ENCODE measurements at places on chromosomes 7 and 10.

- DNase-seq = no peak
Measured at GRCh38 chr10:65847436-65848230, 1078.2 kb upstream of the LRRTM3 start.

DNA sequence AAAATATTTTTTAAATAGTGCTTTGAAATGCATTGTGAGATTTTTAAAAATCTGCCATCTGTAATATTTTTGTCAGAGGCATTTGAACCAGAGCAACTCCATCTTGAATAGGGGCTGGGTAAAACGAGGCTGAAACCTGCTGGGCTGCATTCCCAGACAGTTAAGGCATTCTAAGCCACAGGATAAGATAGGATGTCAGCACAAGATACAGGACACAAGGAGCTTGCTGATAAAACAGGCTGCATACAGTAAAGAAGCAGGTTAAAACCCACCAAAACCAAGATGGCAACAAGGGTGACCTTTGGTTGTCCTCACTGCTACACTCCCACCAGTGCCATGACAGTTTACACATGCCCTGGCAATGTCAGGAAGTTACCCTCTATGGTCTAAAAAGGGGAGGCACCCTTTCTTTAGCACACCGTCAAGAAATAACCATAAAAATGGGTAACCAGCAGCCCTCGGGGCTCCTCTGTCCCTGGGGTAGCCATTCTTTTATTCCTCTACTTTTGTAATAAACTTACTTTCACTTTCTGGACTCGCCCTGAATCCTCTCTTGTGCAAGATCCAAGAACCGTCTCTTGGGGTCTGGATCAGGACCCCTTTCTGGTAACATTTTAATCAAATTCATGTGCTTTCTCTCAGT, 273.7 kb downstream of the SEMA3D start:
- DNase-seq = no peak

- peak; percentile 20 for DNase-seq
Measured at GRCh38 chr7:24477398-24478136, 95.7 kb upstream of the PALS2 start.

GRCh38 chr10:20962165-20962564, 65.1 kb upstream of the NEBL start:
- DNase-seq = no peak

- DNase-seq = no peak
Measured at GRCh38 chr10:73497623-73498022, 1.8 kb upstream of the PPP3CB start.

GRCh38 chr10:83075815-83076355, 1063.4 kb upstream of the GHITM start:
- no peak for DNase-seq

- no peak for DNase-seq
Measured at GRCh38 chr10:14322526-14323188, 8.1 kb downstream of the FRMD4A start.

DNA sequence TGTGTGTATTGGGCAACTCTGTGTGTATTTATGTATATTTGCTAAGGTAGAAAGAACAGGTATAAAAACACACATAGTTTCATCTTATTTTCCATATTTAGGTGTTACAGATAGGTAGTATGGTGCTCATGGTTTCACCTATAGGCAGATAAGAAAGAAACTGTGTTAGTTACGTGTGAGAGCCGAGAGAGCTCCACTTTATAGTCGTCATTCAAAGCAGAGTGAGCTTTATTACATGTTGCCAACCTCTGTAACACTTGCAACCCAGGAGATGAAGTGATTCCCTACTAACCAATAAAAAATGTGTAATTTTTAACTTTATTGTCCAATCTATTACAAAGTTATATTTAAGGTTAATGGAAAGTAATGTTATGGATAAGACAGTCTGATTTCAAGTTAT, 121.3 kb downstream of the AGMO start:
- no peak for DNase-seq

DNA sequence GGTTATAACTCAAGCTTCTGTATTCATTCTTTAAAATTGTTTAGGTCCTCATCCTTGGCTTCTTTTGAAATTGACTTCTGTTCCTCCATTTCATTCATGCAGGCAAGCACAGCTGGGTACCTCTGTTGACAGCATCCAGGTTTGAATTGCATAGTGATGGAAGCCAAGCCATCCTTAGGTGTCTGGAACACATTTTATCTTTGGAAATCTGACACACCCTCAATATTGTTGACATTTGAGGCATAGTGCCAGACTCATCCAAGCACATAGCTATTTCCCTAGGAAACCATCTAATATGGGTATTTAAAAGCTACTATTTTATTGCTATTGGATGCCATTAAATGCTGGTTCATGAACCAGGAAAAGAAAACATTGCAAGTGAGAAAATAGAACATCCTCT, 142.1 kb upstream of the PTPRZ1 start:
- no peak for DNase-seq

DNA sequence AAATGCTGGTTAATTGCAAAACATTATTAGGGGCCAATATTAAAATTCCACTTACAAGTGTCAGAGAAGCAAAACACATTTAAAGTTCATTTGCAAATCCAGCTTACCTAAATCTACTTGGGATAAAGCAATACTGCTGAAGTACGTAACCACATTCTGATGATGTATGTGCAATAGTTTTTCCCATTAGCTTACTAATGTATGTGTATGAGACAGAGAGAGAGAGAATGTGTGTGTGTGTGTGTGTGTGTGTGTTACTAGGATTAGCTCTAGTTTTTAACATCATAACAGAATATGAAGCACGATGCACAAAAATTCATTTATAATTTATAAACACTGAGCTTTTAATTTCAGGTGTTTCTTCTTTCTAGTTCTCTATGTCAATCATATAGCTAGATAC, 1074.2 kb upstream of the C7orf33 start:
- DNase-seq = no peak

DNA sequence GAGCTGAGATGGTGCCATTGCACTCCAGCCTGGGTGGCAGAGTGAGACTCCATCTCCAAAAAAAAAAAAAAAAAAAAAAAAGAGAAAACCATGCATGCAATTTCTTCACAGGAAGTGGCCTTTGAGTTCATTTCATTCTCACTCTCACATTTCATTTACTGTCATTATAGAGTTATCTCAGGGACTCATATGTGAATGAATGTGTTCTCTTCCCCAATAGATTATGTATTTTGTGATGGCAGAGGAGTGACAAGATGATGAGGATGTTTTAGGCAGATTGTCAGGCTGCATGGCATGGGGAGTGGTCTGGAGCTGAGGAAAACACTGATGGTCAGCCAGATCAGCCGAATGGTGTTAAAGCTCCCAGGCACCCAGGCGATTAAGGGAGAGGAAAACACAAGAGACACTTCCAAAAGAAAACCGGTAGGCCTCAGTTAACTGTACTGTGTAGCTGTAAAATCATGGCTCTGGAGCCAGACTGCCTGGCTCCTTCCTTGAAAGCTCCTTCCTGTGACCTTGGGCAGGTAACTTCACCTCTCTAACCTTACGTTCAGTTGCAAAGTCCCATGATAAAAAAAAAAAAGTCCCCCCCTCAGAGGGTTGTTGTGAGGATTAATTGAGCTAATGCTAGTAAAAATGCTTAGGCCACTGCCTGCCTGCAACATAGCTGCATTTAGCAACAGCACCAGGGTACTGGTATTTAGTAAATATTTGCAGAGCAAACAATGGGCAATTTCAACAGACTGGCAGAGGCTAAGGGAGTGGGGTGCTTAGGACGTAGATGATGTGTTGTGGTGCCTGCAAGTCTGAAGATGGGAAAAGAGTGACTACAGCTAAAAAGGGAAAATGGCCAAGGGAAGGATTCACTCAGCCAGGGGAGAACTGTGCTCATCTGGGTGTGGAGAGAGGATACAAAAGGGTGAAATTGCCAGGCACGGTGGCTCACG, 6.9 kb downstream of the FRAT2 start:
- no peak for DNase-seq

DNA sequence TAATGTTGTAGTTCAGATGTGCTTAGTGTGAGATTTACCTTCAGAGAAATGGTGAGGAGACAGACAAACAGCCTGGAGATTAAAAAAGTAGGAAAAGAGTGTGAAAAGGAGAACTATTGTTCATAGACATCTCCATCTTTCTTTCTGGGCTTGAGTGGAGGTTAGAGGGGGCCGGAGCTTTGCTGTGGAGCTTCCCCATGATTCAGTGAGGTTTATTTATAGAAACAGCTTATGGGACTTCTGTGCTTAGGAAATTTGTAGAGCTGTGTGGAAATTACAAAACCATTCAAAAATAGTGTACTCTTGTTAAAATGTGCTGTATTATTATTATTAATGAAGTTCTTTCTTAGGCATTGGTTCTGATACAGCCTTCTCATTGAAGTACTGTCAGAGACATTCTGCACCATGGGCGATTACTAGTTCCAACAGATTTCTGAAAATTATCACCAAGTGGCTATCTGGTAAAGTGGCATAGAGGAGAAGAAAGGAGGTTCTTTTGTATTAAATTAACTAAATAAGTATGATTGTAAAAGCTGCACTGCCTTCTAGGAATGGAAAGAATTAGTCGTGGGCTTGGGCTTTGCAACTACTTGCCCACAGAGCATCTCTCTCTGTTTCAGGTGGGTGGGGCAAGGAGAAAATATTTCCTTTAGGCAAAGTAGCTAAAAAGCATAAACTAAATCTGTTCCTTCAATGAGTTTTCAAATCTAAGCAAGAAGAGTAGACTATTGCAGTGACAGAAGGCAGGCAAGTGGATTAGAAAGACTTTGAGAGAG, 8.7 kb upstream of the TCAF1 start:
- no peak for DNase-seq

- DNase-seq = no peak
Measured at GRCh38 chr10:18666810-18667209, 7.6 kb downstream of the ARL5B start.

DNA sequence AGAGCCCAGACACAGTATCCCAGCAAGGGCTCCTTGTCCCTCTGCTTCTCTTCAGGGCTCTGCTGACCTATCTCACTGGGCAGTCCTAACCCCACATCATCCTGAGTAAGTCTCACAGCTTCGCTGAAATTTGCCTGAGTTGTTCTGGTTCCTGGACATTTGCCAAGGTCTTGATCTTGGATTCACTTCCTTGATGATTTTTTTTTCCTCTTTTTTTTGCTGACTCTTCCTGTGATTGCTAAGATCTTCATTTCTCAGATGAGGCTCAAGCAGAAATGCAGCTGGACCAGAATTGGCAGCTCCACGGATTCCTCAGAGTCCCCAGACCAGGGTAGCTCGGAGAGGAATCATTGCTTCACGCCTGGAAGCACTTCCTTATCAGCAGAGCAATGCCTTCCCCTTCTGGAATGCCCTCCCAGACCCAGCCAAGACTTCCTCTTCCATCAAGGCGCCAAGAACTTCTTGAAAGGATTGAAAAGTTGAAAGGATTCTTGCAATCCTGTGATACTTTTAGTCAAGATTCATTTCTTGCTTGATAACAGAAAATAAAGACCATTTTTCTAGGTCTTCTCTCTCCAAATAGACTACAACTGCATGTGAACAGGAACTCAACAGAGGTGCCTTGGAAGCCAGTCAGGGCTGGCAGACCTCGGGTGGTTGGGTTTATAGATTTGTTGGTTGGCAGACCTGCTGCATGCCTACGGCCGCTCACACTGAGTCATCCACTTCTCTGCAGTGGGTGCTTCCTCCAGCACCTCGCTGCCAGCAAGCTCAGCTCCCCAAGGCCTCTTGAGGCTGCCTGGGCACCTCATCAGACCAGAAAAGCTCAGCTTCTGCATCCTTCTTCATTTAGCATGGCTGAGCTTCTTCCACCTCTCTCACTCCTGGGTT, 8.8 kb upstream of the AFAP1L2 start:
- DNase-seq = no peak

DNA sequence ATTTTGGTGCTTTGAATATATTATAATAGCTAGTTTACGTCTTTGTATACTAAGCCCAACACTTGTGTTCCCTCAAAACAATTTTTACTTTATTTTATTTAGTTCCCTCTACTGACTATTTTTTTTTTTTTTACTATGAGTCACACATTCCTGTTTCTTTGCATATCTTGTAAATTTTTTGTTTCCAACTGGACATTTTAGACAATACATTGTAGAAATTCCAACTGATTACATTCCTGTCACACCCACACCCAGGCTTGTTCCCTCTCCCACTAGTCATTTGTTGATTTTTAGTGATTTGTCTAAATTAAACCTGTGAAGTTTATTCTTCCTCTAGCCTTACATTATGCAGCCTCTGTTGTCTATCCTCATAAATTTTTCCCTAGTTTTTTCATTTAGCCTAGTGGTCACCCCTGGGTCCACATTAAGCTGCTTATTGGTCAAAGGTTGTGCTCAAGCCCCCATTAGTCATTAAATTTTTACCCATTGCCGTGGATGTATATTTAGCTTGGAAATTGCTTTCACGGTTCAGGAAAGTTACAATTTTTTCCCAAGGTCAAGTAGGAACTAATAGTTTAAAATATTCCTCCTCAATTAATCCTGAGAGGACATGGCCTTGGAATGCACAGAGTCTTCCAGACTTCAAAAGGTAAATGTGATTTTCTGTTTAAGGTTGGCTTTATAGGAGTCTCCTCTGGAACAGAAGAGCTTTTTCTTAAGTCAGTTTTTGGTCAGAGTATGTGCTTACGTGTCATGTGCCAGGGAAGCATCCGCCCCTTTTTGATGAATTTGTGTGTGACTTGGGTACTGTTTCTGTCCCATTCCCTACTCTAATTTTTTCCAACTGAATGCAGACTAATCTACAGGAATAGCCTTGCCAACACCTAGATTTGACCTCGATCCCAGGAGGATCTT, 207.6 kb upstream of the TMEM72 start:
- DNase-seq = no peak

DNA sequence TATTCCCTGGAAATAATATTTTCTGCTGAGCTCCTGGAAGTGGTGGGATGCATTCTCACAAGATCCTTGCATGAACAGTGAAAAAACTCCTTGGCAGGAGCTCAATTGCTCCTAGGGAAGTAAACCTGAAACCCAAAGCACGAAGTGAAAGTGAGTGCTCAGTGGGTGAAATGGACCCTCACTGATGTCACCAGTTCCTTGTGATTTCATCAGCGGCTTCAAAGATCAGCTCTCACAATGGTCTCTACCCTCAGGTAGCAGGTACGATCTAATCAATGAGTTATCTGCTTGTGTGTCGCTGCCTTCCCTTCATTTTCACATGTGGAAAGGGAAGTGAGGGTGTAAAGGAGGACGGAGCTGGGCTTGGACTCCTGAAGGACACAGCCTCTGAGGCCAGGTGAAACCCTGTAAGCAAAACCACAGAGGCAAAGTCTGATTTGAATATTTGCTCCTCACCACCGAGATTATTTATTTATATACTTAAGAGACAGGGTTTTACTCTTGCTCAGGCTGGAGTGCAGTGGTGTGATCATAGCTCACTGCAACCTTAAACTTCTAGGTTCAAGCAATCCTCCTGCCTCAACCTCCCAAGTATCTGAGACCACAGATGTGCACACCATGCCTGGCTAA, 255.4 kb upstream of the LYZL1 start:
- no peak for DNase-seq

GRCh38 chr10:106765241-106765754, 399.2 kb downstream of the SORCS1 start:
- DNase-seq = no peak

- DNase-seq = no peak
Measured at GRCh38 chr7:12570168-12570533, 369 bp upstream of the SCIN start.

GRCh38 chr7:116652793-116653192, 19.2 kb upstream of the MET start:
- no peak for DNase-seq

GRCh38 chr7:44114586-44115310, 8.6 kb downstream of the POLD2 start:
- DNase-seq = no peak

GRCh38 chr10:28942012-28942411, 264.7 kb downstream of the BAMBI start:
- no peak for DNase-seq

- DNase-seq = no peak
Measured at GRCh38 chr7:137441451-137441850, 97.9 kb upstream of the PTN start.
